ENCODE measurements at places on chromosomes 4 and X. TPM values are rescaled to one million over a fixed set of nuclear protein-coding genes. Genes with fewer than 3 reads are reported as not detected.

The TMPRSS11A gene
- total RNA-seq = not detected

GRCh38 chr4:48297256-48297846 is 27.7 kb upstream of the TEC start:
- no peak for DNase-seq

GRCh38 chr4:108881190-108881589 is 118.3 kb upstream of the ETNPPL start:
- DNase-seq = no peak

DNA sequence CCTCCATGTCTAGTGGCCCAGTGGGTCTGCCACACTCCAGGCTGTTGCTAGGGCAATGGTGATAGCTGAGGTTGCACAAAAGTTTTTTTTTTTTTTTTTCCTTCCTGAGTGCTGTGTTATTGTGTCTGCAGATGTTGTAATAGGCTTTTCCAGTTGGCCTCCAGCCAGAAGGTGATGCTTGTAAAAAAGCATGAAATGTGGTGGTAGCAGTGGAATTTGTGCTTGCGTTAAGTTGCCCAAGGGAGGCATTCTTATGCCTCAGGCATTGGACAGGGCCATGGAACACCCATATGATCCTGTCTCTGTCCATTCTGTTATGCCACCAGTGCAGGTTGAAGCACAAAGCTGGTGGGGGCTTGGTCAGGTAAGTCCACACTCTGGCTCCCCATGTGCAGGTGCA is 660.5 kb upstream of the SPANXN1 start:
- DNase-seq = no peak

DNA sequence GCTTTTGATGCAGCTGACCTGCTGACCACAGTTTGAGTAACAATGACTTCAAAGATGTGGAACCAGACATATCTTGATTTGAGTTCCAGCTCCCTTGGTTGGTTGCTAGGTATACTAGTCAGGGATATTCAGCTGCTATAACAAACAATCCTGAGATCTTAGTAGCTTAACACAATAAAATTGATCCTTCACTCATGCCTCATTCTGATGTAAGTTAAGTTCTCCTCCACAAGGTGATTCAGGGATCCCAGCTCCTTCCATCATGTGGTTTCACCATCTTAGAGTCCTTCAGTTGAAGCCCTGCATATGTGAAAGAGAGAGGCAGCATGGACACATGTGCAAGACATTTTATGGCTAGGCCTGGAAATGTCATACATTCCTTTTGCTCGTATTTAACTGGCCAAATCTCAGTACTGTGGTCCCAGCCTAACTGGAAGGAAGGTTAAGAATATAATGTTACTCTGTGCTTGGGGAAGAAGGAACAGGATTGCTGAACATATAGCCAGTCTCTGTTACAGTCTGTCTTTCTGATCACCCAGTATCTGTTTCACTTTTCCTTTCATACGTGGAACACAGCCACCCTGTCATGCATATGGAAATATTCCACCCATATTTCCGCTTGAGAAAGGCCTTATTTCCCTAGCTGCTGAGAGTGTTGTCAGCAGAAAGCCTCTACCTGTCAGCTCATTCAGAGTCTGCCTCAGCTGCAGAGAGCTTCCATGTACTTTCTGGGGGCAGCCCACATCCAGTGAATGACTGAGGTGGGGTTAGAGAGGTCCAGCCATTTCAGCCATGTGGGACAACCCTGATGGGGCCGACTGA is 7.1 kb downstream of the SMIM9 start:
- DNase-seq = no peak

DNA sequence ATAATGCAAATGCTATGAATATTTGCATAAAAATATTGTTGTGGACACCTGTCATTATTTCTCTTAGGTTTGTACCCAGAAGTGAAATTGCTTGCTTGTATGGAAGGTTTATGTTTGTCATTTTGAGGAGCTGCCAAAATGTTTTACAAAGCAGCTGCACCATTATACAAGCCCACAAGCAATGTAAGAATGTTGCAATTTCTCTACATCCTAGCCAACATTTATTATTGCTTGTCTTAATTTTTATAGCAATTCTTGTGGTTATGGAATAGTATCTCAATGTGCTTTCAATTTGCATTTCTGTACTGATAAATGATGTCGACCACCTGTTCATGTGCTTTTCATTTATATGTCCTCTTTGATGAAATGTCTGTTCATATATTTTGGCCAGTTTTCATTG is 18.7 kb upstream of the RBMX start:
- DNase-seq = no peak

DNA sequence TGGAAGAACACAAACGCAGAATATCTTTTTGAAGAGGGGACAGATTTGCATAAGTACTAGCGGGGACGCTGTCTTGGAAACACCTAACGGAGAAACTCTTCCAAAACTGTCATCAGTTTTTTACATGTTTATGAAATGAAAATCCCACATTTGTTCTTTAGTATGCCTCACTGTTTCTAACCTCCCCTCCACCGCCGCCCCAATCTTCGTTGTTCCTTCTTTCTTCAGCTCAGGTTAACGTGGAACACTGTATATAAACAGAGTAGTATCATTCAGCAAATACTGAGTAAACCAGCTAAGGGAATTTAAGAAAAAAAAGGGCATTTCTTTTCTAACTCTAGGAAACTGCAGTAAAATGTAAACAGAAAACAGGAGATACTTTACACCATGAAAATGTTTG is 2345.6 kb downstream of the PCDH7 start:
- DNase-seq = no peak

- no peak for DNase-seq
Observed at GRCh38 chrX:50375481-50376267, 95.0 kb downstream of the DGKK start.

DNA sequence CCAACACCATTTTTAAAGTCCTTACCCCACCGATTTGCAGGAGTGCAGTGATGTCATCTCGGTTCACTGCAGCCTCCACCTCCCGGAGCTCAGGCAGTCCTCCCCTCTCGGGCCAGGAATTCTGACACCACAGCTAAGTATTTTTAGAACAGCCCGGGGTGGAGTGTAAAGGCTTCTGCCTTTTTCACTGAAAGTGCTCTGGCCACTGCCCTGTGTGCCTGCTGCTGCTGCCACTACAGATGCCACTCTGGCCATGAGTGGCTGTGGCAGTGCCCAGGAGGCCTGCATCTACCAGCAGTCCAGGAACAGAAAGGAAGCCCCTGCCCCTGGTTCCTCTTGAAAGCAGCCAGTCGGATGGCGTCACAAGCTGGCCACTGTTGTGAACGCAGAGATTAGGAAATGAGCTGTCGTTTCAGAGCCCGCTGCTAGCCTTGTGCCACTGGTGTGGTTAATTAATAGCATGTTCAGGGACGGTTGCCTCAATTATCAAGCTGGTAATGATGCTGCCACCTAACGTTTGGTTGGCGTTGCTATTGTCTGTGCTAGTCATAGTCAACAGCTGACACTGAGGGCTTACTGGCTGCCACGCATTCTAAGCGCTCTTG is 23.6 kb upstream of the TBC1D14 start:
- DNase-seq = no peak

GRCh38 chrX:122787231-122787630 is 396.8 kb upstream of the GRIA3 start:
- no peak for DNase-seq

The FAM53A gene
- 2.5 TPM for total RNA-seq

DNA sequence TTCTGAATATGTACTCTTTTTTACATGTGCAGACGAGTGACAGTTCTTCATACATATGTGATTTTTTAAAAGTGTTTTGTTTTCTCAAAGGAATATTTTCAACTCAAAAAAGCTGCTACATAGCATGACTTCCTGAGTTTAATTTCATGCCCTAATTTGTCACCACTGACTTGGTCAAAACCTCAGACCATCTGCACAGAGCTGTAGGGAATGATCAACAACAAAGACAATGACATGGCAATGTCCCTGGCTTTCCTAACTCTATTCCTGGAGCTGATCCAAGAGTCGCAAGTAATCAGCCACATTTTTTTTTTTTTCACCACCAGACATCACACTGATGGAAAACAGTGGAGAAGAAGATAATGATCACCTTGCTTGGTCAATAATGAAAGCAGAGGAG is 97.7 kb downstream of the TMA16 start:
- DNase-seq = no peak

The KLHL4 gene
- not detected for total RNA-seq

The SPIN2A gene
- total RNA-seq = 0.54 TPM

- DNase-seq = no peak
Observed at GRCh38 chrX:31499109-31499508, 427.3 kb upstream of the FTHL17 start.

DNA sequence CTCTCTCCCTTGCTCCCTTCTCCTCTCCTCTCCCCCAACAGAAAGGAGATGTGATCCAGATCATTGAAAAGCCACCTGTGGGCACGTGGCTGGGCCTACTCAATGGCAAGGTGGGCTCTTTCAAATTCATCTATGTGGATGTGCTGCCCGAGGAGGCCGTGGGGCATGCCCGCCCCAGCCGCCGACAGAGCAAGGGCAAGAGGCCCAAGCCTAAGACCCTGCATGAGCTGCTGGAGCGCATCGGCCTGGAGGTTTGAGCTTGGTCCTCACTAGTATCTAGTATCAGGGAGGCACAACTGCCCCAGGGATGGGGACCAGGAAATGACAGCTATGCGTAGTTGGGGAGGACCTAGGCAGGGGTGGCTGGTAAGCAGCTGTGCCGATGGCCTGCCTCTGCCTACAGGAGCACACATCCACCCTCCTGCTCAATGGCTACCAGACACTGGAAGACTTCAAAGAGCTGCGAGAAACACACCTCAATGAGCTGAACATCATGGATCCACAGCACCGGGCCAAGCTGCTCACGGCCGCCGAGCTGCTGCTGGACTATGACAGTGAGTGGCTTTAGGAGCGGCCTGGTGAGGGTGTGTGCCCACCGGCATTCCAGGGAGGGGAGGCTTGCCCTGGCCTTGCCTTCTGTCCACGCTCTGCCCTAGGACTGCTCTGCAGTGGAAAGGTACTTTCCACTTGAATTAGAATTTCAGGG is 13.0 kb downstream of the SASH3 start:
- no peak for DNase-seq

GRCh38 chr4:78242071-78242470 is 184.9 kb downstream of the FRAS1 start:
- no peak for DNase-seq

- DNase-seq = no peak
Observed at GRCh38 chr4:169485086-169485485, 127.3 kb downstream of the NEK1 start.

- no peak for DNase-seq
Observed at GRCh38 chr4:118373614-118374255, 20.9 kb upstream of the PRSS12 start.

GRCh38 chr4:88442689-88443191 is 14.2 kb upstream of the HERC5 start:
- DNase-seq = no peak

DNA sequence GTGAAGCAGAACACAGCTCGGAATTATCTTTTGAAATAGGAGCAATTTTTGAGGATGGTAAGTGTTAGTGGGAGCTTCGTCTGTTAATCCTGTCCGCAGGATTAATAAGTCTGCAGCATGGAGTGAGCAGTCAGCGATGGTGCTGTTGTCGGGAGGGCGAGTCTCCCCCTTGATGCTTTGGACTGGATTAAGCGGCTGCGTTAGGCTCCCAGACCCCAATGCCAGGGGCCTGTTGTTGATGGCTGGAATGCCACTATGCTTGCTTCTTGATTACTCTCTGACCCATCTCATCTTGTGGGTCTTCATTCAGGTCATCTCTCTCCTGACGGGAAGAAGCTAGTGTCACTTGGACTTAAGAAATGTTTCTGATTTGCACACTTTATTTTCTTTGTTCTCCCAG is 332.6 kb downstream of the ARHGAP10 start:
- DNase-seq = no peak

GRCh38 chr4:140790765-140791164 is 34.6 kb upstream of the TBC1D9 start:
- DNase-seq = no peak

The CXXC4 gene
- not detected for total RNA-seq
